ENCODE measurements at places on chromosomes 7 and 10.

DNA sequence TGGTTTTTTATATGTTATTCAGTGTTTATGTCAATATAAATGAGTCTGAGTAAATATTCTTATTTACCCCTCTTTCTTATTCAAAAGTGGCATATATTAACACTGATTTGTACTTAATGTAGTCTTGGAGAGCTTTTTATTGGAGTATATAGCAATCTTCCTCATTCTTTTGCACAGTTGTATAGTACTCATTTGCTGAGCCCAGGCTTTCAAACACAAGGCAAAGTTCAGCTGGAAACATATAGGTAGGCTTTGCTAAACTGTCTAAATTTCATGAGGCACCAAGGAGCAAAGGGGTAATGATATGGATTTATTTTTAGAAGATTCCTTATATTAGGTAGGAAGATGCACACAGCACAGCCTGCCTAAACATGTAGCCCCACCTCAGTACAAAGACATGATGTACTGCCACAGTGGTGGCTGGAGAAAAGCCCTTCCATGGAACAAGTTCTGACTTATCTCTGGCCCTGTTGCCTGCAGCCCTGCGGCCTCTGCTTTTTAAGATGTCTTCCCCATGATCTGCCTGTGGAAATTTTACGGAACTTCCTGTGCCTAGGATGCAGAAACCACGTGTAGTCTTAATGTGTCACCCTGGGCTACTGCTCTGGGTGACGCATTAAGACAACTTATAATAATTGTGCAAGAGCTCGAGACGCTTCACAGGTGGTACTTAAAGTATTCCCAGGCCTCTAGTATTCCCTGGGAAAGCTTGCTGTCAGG lies 9.6 kb upstream of the PDCD4 start:
- no peak for DNase-seq

GRCh38 chr7:150340024-150340749 lies 1.2 kb downstream of the RARRES2 start:
- no peak for DNase-seq

GRCh38 chr10:86264481-86265231 lies 101.9 kb downstream of the GRID1 start:
- no peak for DNase-seq

GRCh38 chr7:66873476-66873875 lies 47.5 kb upstream of the TMEM248 start:
- DNase-seq = no peak

DNA sequence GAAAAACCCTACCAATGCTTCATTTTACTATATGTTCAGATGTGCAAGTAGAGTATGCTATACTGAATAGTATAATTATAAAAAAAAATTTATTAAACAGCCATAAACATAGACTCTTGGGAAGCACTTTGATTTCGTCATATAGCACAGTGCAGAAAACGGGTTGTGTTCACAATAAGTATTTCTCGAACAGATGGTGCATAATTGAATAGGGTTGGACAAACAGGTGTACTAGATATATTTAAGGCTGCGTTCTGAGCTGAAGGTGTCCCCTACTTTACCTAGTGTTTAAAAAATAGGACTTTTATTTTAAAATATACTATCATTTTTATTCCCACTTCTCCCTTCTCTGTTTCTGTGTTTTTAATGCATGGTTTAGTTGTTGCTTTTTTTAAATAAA lies 841.5 kb downstream of the ANKRD7 start:
- no peak for DNase-seq
